ENCODE measurements at places on chromosomes 2 and 18.

DNA sequence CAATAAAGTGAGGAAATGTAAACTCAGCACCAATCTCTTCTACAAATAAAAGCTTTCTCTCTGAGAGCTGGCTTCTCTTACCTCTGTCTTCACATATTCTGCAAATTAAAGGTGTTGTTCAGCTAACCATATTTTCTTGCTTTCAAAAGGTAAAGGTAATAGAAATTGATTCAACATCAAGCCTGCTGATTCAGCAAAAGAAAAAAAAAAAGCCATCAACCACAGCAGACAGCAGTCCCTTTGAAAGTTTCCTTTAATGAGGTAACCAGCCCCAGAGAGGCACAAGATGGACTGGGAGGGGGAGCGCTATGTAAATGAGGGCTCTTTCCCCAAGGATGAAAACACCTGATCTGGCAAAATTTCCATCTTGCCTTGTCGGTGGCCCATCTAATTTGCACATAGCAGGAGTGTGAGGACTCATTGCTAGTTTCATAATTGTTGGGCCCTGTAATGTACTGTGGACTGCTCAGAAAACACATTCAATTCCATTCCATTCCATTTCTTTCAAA, 154.9 kb upstream of the SOX11 start:
- no peak for DNase-seq

- no peak for DNase-seq
Observed at GRCh38 chr18:77337604-77338003, 88.0 kb downstream of the GALR1 start.

- DNase-seq: no peak
Observed at GRCh38 chr2:106812383-106812782, 73.6 kb downstream of the ST6GAL2 start.

DNA sequence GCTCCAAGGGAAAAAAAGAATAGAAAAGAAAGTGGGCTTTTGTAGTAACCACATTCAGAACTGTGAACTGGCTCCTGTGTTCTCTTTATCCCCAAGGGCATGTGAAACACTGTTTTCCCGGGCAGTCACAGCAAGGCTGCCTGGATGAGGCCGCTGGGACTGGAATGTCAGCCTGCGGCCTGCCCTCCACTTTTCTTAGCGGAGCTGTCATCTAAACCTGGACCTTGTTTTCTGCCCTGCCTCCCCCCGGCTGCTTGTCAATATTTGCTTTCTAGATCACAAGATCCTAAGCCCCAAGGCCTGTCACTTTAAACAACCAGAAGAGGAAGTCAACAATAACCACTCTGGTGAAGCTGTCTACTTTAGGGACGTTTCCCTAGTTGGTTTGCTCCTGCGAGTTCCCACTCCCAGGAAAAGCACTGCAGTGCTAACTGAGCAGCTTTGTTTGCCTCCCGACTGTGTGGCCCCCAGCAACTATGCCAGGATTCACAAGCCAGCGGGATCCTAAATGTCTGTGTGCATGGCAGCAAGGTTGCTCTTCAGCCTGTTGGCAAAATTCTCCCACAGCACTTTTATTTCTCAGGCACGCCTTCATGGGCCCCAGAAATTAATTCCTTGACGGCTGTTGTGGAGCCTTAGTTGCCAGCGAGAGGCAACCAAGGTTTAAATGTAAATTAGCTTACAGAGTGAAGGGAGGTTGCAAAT, 30.6 kb downstream of the SOWAHC start:
- DNase-seq: no peak

DNA sequence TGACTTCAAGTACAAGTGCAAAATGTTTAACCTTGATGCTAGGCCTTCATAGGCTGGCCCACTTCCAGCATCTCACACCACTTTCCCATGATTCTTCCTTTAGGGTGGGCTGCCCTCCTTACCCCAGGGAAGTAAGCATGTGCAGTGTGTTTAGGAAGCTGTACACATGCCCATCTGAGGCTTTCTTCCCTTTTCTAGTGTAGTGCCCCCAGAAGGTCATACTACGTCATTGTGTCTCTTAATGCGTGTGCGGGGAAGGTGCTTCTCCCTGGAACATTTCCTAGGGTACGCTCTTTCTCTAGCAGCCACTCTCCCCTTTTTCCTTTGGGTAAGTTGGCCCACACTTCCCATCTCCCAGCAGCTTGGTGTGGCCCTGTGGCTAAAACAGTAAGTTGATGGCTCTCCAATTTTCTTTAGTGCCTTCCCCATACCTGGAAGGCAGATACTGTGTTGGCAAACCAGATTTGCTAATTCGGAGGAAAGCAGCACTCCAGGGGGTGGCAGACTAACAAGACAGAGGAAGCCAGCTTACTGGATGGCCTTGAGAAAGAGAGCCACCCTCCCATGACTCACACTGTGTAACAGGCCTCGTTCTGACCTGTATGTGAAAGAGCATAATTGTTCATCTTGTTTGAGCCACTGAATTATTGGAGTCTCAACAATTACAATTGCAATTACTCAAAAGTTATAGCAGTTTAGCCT, 1.1 kb upstream of the SULT6B1 start:
- no peak for DNase-seq

DNA sequence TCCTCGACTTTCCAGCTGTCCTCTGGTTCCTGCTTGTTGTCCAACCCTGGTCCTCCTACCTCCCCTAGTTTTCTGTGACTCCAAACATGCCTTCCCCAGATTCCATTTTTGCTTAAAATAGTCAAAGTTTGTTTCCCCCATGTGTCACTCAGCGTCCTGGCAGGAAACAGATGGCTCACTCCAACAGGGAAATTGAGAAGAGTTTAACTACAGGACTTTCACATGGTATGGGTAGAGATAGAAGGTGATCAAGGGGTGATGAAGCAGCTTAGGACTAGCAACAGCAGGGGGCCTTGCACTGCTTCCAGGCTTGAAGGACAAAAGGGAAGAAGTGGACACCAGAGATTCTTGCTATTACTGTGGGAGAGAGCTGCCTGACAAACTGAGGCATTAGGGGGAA, 6.1 kb upstream of the CUL3 start:
- no peak for DNase-seq

GRCh38 chr18:8468191-8468590, 141.0 kb upstream of the RAB12 start:
- DNase-seq: no peak

GRCh38 chr18:73274812-73275621, 407.2 kb upstream of the NETO1 start:
- no peak for DNase-seq

GRCh38 chr2:221569425-221569845, 2.7 kb downstream of the EPHA4 start:
- DNase-seq: no peak

- DNase-seq: no peak
Observed at GRCh38 chr2:8542381-8543059, 139.3 kb upstream of the ID2 start.

- DNase-seq: no peak
Observed at GRCh38 chr2:202861987-202862386, 9.6 kb downstream of the ICA1L start.

DNA sequence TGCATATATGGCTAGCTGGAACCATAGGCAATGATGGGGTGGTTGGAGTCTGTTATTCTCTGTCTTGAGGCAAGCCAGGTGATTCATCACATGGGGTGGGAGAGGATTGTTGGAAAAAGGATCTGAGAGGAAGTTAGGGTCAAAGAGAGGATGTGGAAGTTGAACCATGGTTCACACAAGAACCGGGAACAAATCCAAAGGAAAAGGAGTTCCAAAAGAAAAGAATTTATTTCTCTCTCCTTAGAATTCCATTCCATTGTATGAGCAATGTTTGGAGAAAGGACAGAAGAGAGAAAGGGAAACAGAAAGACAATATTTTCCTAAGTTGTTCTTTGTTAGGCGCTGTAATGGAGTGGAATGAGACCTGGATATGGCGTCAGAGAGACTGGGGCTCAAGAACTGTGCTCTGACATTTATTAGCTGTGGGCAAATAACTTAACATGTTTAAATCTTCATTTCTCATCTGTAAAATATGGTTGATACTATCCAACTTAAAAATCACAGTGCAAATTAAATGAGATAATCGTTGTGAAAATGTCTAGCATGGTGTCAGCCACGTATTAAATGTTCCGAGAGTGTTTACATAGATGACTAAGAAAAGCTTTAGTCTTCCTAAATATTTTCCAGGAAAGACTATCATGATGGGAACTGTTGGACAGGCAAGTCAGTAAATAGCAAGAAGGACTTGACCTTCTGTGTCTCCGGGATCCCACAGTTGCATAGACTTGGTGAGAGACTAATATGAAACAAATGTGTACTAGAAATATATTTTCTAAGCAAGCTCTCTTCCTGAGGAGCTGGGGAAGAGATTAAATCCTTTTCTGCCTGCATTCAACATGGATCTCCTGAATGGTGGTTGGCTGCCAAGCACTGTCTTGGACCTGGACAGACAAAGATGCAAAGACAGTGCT, 71.4 kb downstream of the TRIB2 start:
- no peak for DNase-seq

GRCh38 chr2:201517094-201517493, 65.6 kb downstream of the STRADB start:
- DNase-seq: no peak
